ENCODE measurements at places on chromosomes 13 and 19. TPM values are rescaled to one million over a fixed set of nuclear protein-coding genes. Genes with fewer than 3 reads are reported as not detected.

ATP4B gene
- not detected for total RNA-seq

CNMD gene
- total RNA-seq = 2.4 TPM

GRIK5 gene
- total RNA-seq = 13.9 TPM

SLC7A9 gene
- 1.6 TPM for total RNA-seq

OR7C1 gene
- not detected for total RNA-seq

DNA sequence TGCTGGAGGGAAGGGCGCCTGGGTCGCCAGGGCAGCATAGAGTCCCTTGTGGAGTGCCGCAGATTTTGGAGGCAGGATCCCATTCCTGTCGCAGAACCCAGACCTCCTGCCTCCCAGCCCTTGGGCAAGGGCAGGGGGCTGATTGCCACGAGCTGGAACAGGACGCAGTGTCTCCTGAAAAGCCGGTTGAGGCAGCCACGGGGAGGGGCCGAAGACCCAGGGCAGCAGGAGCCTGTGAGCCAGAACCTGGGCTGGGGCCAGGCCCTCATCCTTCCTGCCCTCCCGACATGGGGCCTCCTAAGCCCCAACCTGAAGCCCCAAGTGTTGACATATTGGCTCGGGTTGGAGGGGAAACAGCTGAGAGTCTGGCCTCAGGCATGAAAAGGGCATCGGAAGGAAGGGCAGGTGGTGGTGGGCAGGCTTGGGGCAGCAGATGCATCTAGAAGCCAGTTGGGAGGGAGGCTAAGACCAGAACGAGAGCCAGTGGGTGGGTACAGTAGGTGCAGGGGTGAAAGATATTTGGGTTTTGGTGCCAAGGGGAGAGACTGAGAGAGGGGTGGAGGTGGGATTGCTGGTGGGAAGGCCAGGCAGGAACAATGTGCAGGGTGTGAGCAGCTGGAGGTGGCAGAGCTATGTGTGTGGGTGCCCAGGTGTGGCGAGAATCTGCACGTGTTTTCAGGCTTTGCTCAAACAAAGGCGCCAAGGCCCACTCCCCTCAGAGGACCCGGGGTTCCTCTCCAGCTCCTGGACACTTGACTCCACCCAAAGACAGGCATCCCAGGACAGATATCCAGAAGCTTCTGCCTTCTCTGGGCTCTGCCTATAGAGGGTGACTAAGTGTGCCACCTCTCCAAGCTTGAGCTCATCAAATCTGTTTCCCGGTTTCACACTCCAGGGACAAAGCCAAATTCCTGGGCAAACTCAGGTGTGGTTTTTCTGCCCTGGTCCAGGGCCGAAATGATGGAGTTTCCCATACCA, 1.4 kb upstream of the SBSN start:
- DNase-seq = no peak

DNA sequence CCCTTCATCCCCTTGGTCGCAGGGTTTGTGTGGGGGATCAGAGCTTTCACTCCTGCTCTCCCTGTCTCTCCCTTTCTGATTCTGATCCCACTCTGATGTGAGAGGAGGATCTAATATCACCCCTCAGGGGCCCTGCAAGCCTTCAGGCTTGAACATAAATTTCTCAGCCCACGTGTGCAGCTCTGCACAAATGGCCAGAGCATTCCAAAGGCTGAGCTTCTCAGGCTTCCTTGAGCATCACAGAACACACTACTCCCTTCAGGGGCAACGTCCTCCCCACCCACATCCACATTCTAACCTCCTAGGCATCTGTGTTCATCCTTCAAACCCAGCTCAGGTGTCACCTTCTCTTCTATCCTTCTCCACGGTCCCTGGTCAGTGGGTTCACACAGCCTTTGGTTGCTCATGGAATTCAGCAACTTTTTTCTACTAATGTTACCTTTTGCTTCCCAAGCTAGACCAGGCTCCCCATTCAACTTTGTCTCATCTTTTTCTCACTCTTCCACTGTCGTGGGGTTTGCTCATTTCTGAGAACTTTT, 24.4 kb upstream of the DOCK9 start:
- DNase-seq = no peak
